ENCODE measurements at places on chromosomes 3 and 15.

DNA sequence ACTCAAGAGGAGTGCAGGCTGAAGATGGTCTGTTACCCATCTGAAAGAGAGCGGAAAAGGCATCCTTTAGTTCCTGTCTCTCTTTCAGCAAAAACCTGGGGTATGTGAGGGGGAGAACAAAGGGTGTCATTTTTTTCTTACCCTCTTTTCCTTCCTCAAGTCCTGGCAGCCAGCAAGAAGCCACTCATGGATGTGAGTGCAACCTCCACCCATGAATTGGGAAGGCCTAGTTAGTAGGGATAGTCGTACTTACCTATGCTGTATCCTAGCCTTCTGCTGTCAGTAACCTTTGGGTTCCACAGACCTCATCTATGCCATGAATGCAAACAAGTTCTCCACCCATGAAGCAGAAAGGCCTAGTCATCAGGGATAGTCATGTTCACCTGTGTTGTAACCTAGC lies 472.8 kb downstream of the ZIC1 start:
- no peak for DNase-seq

GRCh38 chr15:100113351-100114080 lies 228.3 kb downstream of the ADAMTS17 start:
- DNase-seq, result peak; percentile 70

- no peak for DNase-seq
Observed at GRCh38 chr3:45171283-45171682, 25.1 kb upstream of the CDCP1 start.

- DNase-seq, result no peak
Observed at GRCh38 chr15:100786901-100787566, 92.6 kb upstream of the ALDH1A3 start.

DNA sequence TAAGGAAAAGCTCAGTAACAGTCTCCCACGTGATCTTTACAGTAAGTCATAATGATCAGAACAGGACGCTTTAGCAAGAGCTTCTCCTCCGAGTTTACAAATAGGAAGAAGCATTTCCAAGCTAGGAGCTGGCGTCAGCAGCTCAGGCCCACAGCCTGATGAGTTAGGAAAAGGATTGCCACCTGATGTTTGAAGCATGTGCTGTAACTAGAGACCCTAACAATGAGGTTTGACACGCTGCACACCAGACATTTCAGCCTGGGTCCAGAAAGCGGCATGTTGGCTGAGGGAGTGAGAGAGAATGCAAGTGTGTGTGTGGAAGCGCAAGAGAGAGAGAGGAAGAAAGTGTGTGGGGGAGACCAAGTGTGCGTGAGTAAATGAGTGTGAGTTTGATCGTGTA lies 47.3 kb downstream of the TLE3 start:
- no peak for DNase-seq

GRCh38 chr3:125112981-125113380 lies 57.2 kb upstream of the HEG1 start:
- DNase-seq, result no peak

DNA sequence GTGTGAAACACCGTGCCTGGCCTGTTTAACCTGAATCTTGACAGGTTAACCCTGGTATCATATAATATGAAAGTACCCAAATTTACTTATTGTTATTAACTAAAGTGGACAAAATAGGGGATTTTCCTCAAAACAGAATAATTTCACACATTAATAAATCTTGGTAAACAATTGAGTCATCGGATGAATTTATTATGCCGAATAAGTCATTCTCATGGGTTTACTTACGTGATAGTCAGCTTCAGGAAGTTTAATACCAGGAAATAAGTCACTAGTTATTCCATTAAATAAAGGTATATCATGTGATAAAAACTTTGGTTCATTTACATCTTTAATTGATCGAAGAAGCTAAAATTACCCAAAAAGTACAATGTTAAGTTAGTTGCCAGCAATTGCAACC lies 99.7 kb downstream of the DNAH12 start:
- no peak for DNase-seq

GRCh38 chr3:88616413-88616812 lies 466.7 kb downstream of the C3orf38 start:
- no peak for DNase-seq

GRCh38 chr3:134796281-134797056 lies 1.4 kb downstream of the EPHB1 start:
- DNase-seq, result no peak

DNA sequence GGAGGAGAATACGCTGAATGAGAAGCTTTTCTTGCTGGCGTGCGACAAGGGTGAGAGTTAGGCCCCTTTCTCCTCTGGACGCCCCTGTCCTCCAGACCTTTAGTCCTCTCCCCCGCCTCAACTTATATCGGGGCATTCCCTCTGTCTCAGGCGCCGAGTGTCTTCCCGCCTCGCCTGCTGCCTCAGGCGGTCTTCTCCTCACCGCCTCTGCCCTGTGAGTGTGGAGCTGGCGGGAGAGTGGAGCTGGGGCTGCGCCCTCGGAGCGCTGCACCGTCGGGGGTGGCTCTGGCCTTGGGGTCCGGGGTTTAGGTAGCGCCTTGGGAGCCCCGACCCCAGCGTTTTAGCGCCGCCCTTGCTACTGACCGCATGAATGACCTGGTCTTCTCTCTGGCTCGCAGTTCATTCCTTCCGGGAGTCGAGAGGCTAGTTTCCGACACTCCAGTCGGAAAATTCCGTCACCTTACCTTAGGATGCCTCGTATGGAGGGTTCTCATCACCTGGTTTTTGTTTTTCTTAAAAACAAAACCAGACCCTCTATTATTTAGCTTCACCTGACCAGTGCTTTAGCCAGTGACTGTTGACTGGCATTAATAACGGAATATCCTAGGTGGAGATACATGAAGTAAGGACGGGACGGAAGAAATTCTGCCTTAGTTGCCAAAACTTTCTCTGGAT lies 985 bp downstream of the TRPC1 start:
- peak; percentile 60 for DNase-seq

GRCh38 chr3:141448606-141449220 lies 38.1 kb upstream of the RASA2 start:
- no peak for DNase-seq

- no peak for DNase-seq
Observed at GRCh38 chr3:12985148-12985547, 88.1 kb downstream of the IQSEC1 start.

GRCh38 chr15:64070965-64071851 lies 22.4 kb downstream of the CIAO2A start:
- peak; percentile 58 for DNase-seq

- no peak for DNase-seq
Observed at GRCh38 chr15:43903864-43904290, 77.1 kb downstream of the WDR76 start.

DNA sequence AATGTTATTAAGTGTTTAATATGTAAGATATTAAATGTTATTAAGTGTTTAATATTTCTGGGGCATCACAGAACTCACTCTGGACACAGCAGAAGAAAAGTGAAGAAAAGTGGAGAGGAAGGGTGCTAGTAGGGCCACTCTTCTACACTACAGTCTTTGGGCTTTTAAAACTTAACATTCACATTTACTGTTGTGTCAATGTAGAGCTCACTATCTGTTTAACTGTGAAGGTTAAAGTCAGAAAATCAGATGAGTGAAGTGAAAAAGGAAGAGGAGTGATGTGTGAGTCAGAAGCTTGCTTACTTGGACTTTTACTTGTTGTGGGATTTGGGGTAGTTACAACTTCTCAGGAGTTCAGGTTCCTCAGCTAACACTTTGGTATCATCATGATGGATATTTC lies 145.3 kb upstream of the DNAJC19 start:
- DNase-seq, result no peak

All from left cardiac atrium (tissue), 4 donors.